Calu3 (cell line): ENCODE measurements at places on chromosomes 5 and 9. TPM values are rescaled to one million over a fixed set of nuclear protein-coding genes. Genes with fewer than 3 reads are reported as not detected.

ZNF483 gene
- total RNA-seq = not detected in 2 replicates

PCDHGA5 gene
- 0.10 and 0.12 TPM in 2 replicates for total RNA-seq

BHMT gene
- not detected in 2 replicates for total RNA-seq

PRR7 gene
- total RNA-seq = 25.2 and 27.6 TPM in 2 replicates

DNA sequence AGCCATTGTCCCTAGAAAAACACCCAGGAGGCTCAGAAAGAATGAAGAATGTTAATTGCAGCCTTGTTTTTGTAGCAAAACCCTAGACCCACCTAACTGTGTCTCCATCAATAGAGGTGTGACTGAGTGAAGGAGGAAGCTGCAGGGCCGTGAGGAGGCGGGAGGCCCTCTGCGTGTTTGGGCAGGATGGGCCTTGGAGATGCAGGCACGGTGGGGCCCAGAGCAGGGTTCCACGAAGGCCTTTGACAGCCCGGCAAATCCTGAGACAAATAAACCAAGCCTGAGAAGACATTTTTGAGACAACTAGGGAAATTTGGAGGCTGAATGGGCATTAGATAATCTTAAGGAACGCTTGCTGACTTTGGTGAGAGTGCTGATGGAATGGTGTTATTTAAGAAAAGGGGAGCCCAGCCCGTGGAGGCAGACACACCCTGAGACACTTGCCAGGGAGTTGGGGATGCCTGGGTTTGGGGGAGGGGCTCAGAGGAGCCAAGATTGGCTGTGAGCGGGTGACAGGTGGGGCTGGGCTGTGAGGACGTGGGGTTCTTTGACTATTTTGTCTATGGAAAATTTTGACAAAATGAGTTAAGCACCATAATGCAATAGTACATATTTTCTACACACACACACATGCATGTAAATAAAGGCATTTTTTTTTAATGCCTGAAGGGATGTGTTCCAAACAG, 48.8 kb downstream of the BARX1 start:
- DNase-seq = no peak

DNA sequence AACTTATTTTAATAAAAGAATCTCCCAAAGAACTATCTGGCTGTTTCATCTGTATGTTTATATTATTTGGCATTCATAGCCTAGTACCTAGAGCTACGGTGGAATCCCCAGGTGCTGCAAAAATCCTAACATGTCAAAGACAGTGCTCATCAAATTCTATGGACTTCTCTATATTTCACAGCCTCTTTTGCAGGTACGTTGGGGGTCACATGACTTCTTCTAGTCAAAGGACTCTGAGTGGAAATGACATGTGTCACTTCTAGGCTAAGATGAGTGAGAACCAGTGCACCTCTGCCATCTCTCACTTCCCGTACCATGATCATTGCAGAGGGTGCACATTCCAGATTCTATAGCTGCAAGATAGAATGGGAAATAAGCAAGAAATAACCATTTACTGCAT, 72.5 kb upstream of the PTGER4 start:
- no peak for DNase-seq

DNA sequence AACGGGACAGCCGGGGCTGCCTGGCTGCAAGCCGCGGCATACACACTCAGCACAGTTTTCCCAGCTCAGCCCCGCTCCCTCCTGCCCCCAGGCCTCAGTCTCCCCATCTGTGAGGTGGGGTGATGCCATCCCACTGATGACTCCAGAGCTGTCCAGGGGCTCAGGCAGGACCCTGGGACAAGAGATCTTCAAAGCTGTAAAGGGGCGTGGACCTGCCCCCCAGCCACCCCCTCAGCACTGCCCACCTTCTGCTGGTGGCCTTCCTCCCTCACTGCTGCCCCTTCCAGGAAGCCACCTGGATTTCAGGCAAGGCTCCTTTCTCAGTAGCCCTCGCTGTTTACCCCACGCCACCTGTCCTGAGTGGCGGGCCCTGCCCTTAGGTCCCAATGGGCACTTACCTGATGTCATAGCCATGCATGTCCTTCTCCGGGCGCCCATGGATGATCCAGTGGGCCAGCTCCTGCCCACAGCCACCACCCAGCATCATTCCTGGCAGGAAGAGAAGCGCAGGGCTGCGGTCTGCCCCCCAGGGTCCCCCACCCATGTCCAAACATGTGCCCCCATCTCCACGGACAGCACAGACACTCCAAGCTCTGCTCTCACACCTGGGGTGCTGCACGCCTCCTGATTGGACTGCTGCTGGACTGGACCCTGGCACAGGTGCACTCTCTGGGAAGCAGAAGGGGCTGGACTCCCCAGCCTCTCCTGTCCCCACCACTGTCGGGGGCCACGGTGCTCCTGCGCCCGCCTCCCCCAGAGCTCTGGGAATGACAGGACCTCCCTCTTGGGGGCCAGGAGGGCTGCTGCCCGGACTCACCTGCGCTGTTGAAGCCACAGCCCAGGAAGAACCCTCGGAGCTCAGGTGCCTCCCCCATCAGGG, 25.7 kb downstream of the SARDH start:
- no peak for DNase-seq

DNA sequence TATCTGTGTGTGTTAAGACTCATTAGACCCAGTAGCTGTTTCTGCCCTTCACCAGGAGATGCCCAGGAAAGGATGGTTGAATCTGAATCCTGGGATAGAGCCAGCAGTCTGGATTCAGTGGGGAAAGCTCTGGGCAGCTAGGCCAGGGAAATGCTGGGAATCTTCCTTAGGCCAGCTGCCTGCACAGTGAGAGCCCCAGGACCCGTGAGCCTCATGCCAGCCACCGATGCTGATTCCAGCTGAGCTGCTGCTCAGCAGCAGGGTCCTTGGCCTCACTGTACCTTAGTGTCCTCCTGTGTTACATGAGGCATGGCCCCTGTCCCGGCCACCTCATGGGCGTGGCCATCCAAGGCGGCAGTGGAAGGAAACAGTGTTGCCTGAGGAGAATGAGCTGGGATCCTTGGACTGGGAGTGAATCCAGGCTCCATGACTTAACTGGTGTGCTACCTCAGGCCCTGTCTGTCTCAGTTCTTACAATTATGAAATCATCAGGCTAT, 87.1 kb downstream of the AMBP start:
- no peak for DNase-seq

DNA sequence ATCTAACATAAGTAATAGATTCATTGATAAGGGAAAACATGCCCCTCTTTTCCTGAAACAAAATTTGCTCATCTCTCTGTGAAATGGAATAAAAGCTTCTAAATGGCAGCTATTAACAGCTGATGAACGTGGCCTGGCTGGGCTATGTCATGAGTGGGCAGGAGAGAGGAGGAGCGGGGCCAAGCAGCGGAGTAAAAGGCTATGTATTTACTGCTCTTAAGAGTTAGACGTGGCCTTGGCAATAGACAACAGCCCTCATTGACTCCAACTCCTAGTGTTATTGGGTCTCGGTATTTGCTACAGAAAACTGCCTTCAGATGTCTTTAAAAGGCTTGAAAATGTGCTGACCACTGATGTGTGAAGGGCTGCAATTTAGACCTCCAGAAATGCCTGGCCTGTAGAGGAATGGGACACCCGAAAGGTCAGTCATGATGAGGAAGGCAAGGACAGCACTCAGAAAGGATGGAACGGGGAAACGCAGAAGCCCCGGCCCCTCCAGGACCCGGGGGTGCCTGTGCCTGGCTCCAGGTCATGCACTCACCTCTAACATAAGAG, 116.8 kb downstream of the PDZD2 start:
- no peak for DNase-seq

GRCh38 chr5:72722792-72723452, 93.5 kb upstream of the TNPO1 start:
- no peak for DNase-seq

DNA sequence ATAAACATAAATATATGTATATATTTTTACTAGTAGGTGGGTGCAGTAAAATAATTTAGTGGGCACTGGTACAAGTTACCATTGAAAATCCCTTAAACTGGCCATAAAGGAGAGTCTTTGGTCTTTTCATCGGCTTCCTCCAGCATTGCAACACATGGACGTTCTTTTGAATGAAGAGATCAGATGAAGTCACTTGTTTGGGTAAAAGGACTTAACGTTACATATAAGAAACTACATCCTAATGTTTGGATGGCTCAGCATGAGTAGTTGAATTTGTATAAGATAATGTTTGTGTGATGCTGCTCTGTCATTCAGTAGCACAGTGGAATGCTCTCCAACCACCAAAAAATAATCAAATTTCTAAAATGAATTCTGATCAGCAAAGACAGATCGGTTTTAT, 31.6 kb downstream of the AFAP1L1 start:
- DNase-seq = no peak

DNA sequence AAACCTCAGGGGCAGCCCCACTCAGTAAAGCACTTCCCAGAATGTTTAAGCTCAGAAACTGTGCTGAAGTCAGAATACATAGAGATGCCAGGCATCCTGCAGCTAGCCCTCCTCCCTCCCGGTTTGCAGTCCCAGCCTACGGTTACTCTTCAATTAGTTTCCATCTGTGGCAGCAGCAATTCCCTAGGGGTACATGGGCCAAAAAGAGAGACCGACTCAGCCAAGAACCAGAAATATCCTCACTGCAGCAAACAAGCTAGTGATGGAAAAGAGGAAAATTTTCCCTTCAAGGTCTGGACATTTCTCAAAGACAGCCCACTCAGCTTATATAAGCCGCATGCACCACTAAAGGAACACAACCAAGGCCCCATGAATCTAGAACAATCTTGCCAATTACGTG, 89.1 kb upstream of the PPP2R2B start:
- no peak for DNase-seq
